ENCODE measurements at places on chromosomes 7 and 10.

GRCh38 chr7:96686305-96686704 lies 23.3 kb downstream of the SEM1 start:
- no peak for DNase-seq

GRCh38 chr7:144497282-144497681 lies 93.8 kb upstream of the NOBOX start:
- no peak for DNase-seq

DNA sequence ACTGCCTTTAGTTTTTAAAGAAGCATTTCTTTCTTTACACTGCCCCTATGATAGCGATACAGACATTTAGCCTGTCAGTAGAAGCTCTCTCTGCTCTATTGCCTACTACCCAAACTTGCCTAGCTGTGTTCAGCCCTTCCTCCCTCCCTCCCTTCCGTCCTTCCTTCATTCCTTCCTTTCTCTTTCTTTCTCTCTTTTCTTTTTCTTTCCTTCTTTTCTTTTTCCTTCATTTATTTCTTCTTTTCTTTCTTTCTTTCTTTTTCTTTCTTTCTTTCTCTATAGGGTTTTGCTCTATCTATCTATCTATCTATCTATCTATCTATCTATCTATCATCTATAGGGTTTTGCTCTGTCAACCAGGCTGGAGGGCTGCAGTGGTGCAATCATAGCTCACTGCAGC lies 7.1 kb upstream of the ZNF212 start:
- no peak for DNase-seq

GRCh38 chr7:44920119-44920518 lies 34.8 kb upstream of the PURB start:
- no peak for DNase-seq

DNA sequence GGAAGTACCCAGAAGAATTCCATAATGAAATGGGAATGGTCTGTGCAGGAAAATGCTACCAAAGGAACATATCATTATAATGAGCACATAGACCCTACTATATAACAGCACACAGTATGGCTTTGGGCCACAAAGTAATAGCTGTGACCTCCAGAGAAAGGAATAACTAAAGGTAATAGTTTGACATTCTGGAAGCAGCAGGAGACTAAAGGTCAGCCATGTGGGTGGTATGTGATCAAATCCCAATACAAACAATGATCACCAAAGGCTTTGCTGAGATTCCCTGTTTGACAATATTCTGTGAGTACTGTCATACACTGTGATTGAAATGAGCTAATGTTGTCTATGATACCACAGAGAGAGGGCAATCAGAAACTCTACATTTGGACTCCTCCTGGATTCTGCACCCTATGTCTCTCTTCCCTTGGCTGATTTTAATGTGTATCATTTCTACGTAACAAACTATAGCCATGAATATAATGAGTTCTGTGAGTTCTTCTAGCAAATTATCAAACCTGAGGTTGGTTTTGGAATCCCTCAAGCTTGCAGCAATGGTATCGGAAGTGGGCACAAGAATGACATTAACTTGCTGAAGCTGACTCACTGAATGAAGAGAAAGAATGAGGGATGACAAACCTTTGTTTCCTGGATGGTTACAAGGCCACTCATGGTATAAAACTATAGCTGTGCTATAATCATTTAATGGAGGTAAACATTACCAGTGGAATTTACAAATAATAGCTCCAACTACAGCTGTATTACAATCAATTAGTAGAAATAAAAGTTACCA lies 99.6 kb downstream of the JMJD1C start:
- no peak for DNase-seq

DNA sequence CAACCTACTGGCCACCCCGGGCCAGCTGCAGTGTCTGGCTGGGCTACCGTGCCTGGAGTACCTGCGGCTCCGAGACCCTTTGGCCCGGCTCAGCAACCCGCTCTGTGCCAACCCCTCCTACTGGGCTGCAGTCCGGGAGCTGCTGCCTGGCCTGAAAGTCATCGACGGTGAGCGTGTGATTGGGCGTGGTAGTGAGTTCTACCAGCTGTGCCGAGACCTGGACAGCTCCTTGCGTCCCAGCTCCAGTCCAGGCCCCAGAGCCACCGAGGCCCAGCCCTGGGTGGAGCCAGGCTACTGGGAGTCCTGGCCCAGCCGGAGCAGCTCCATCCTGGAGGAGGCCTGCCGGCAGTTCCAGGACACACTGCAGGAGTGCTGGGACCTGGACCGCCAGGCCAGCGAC lies 4.2 kb downstream of the RARRES2 start:
- DNase-seq: no peak

- no peak for DNase-seq
Observed at GRCh38 chr10:58278274-58278961, 9.5 kb downstream of the CISD1 start.

- no peak for DNase-seq
Observed at GRCh38 chr10:6312636-6313035, 109.9 kb downstream of the PFKFB3 start.

DNA sequence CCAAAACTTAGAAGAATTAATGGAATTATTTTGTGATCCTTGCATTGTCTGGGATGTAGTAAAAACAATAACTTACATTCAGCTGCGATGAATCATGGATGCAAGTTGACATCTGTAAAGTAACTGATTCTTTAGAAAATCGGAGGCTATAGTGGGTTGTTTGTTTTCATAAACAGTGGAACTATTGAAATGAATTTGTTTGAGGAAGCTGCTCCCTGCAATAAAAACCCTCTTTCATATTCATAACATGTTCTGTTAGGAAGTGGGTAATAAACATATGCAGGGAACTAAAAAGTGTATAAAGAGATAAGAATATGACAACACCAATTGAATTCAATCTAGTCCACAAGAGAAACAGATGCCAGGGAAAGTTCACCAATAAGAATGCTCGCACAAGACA lies 53.6 kb downstream of the AGMO start:
- DNase-seq: no peak

All from AG09319 (cell line).